Stimulated activated CD4-positive, alpha-beta T cell treated with anti-CD3 and anti-CD28 coated beads, Interleukin-4, amount 100 ng/mL, for 4 hours (primary cell): ENCODE measurements at places on chromosomes 2 and 18.

- no peak for DNase-seq
Observed at GRCh38 chr18:75109319-75109691, 99.6 kb downstream of the PTGR3 start.

GRCh38 chr2:42722320-42723190 lies 41.4 kb downstream of the OXER1 start:
- no peak for DNase-seq

- no peak for DNase-seq
Observed at GRCh38 chr2:76387294-76387693, 676.6 kb upstream of the GCFC2 start.

DNA sequence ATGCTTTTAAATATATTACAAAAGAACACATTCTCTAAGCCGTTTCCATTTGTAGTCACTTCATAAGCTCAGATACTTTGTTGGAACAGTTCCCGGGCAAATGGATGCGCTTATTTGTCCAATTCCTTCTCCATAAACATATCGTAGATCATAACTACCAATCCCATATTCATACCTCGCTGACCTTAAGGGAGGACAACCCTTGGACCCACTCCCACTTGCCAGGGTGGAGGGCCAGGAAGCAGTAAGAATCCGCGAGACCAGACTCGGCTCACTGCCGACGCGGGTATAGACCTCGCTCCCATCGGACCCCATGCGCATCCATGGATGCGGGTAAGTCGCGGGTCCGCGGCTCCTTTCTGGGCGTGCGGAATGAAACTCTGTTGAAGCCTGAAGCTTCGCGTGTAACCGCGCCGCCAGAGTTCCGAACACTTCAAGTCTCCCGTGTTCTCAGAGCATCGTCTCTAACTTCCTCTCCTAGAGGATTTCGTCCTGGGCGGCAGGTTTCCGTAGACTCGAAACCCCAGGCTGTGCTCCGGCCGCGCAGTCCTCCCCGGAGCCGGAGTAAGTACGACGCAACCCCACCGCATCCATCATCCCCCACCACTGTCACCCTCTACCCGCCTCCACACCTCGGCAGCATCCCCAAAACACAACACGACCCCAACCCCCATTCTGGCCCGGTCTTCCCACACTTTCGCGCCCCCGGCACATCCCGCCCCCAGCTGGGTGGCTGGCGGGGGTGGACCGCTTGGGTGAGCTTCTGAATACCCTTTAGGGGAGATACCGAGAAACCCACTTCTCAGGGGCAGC lies 1.1 kb downstream of the DSC3 start:
- no peak for DNase-seq

GRCh38 chr2:65368468-65368867 lies 63.9 kb downstream of the SPRED2 start:
- DNase-seq = no peak

GRCh38 chr2:192047315-192048107 lies 147.2 kb downstream of the TMEFF2 start:
- DNase-seq = no peak

DNA sequence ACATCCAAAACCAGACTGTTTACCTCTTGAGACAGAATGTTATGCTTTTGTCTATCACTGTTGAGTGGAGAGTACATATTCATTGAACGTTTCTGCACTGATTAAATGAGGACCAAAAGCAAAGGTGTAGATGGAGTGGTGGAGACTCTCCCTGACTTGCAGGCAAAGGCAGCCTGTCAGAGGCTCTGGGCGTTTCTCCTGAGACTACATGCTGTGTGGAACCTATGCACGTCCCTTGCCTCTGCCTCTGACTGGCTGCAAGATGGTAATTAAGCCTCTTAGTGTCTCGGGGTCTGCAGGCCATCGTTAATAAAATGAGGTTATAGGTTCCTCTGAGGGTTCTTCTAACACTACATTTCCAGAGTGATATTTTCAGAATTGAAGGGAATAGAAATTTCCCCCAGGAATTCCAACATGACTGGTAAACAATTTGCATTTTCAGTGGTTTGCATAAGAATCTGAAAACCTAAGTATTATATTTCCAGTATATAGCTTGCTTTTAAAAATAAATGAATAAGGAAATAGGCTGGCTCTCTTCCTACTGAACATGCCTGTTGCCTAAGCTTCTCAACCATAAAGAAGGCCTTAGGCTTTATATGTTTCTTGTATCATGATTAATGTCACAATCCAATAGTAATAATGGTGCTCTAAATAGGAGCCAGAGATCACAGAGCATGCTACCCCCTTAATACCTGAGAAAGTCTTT lies 107.4 kb downstream of the FTCDNL1 start:
- no peak for DNase-seq

GRCh38 chr2:2664989-2665833 lies 334.1 kb upstream of the MYT1L start:
- no peak for DNase-seq

DNA sequence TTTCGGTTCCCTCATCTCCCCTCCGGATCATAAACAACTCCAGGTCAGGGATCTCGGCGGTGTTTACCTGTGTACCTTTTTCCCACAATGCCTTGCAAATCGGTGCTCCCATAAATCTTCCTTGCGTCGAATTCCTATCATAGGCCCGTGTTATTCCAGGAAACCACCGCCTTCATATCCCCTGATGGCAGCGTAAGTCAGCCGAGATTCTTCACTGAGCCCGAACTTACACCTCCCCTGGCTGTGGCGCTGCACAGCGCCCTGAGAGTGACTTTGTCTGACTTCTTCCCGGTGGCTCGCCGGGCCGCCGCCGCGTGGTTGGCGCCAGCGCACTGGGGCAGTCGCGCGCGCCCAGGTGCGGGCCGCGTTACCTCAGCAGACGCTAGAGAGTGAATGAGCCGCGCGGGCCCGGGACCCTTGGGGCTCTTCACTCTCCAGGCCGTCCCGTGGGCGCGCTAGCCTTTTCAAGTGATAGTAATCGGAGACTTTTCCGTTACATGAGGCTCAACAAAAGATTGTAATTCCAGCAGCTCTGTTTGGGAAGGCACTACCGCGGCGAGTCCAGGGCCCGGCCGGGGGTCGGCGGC lies 101.6 kb downstream of the SPTBN1 start:
- peak; percentile 67 for DNase-seq

DNA sequence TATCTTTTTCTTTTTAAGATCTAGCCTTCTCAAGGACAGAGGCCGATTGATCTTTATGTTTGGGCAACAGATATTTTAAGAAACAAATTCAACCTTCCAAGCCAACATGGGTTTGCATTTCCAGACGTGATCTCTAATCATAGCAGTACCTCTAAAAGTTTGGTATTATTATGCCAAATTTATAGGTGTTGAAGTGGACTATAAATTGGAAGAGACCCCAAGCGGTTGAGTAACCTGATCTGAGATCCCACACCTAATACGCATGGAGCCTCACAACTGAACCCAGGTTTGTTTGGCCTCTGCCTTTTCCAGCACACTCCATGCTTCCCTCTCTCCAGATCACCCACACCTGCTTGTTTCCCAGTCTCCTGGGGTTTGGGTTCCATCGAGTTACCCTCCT lies 116.5 kb downstream of the DDX1 start:
- DNase-seq = no peak

- no peak for DNase-seq
Observed at GRCh38 chr18:35983818-35984217, 11.3 kb downstream of the RMP24 start.

DNA sequence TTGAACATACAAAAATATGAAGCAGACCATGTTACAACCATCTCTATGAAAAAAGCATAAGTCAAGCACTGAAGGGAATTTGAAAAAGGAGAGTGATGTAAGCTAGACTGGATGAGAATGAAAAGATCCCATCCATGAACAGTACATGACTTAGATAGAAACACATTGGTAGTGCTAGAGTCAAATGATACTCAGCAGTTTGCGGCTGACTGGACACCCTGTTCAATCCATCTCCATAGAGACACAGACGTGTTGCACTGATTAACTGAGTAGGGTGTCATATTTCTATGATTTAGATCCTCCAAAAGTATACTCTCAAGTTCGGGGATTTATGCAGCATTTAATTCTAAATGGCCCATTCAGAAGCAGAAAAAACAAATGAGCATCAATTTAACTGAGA lies 674.3 kb upstream of the NRXN1 start:
- no peak for DNase-seq

- no peak for DNase-seq
Observed at GRCh38 chr2:85907671-85908157, 18.9 kb upstream of the ST3GAL5 start.

GRCh38 chr18:46622999-46623398 lies 34.0 kb downstream of the LOXHD1 start:
- no peak for DNase-seq

- DNase-seq = no peak
Observed at GRCh38 chr2:173764094-173764493, 201.1 kb downstream of the SP3 start.

GRCh38 chr2:6224267-6224666 lies 532.1 kb downstream of the SOX11 start:
- no peak for DNase-seq

DNA sequence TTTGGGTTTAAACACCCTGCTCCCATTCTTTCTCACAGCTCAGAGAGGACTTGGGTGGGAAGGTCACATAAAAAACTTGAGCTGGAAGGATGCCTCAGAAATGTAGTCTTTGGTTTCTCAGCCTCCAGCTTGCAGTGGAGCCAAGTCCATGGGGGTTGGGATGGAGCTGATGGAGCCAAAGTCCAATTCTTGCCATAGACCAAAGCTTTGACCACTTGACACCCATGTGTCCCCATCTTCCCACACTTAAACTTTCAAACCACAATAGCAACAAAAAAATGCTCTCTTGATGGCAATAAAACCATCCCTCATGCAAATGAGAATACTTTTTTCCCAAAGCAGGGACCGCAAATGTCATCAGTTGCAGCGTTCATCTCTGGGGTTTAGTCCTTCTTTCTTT lies 14.7 kb upstream of the DAW1 start:
- DNase-seq = no peak

DNA sequence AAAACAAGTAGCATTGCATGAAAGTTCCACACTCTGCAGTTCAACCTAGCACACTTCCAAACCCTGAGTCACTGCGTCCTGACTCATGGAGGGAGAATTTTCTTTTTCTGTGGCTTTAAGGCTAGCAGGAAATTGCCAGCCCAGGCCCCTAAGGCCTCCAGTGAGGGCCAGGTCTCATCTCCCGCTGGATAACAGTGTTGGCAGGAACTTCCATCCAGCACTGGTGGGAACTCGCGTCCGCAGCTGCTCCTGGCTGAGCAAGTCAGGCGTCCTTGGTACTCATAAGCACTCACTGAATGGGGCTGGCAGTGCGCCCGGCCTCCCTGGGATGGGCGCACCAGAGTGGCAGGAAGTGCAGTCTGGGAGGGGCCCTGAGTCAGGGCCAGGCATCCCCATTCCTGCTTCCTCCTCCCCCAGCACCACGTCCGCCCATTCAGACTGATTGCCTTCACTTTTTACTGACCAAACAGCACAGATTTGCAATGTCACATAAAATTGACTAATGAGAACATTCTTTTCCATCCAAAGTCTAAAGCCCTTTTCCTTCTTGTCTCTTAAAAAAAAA lies 14.3 kb downstream of the MALL start:
- DNase-seq = no peak

DNA sequence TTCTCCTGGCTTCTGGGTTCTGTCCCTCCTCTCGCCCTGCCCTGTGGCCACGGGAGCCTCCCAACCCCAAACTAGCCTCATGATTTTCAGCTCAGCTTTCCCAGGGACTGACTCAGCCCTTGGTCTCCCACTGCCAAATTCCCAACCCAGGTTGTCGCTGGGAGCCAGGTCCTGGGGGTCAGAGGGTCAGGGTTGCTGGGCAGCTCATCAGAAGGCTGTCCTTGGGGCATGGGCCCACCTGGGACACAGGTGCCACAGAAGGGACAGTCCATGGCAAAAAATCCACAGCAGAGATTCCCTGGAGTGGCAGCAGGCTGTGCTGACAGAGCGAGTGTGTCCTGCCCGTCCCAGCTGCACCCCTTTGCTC lies 180.4 kb downstream of the TWIST2 start:
- DNase-seq = no peak

DNA sequence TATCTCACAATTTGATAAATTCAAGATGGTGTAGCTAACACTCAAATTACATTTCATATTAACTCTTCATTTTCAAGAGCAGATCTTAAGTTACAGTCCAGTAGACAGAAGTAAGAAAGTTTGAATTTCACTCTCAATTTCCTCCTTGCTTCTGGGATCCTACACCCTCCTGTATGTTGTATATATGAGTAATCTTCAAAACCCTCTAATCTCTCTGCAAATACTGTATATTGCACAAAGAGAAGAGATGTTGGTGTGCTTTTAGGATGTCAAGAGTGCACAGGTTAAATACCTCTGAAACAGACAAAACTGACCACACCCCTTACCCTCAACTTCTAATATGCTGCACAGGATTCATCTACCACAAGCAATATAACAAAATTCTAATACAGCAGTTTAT lies 6.7 kb downstream of the CHST9 start:
- DNase-seq = no peak

DNA sequence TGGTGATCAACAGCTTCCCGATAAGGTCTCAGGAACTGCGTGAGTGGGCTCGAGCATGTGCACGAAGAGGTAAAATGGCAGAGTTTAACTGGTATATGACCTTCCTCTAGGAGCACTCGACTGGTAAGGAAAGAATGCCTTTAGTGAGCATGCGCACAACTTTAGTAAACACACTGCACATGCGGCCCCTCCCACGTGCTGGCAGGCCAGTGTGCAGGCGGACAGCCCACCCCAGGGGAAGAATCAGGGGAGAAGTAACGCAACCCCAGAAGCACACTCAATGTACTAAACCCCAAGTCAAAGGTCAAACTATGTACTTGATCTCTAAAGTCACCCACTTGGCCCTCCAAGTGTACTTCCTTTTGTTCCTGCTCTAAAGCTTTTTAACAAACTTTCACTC lies 28.7 kb upstream of the SLC25A52 start:
- DNase-seq = no peak

DNA sequence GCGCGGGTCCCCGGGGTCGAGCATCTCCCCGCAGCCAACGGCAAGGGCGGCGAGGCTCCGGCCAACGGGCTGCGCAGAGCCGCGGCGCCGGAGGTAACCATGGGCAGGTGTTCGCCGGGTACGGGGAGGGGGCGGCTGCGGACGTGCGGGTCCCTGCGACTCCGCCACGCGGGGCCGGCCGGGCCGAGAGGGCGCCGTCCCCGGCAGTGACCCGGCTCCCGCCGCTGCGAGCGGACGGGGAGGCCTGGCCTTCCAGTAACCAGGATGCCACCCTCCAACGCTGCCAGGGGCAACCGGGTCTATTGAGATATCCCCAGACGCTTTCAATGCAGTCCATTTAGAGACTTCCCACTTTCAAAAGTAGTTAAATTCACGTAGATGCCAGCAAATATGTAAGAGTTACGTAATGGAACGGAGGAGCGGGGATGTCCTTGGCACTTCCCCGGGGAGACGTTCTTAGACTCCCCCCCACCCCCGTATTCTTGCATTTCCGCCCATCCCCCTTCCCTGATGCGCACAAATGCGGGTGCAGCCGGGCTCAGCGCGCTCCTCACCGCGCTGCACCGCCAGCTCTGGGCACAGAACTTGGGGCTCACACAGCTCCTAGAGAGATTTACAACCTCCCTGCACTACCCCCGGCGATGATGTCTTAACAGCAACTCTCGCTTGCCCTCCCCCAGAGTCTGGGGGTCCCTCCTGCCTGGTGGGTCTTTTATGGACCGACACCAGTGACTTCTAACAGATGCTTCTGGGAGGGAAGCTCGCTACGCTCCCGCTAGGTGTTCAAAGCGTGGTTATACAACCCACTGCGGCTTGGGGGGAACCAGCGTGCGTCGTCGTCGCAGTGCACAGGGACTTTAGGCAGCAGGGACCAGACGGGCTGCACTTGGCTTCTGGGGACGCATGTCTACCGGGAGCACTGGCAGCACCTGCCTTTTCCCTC lies 657 bp downstream of the SGPP2 start:
- DNase-seq = peak; percentile 27

GRCh38 chr2:103805746-103806145 lies 1043.9 kb downstream of the TMEM182 start:
- no peak for DNase-seq
